ENCODE measurements at places on chromosomes 5 and 9.

- no peak for DNase-seq
Measured at GRCh38 chr9:2837915-2838314, 6.0 kb downstream of the PUM3 start.

DNA sequence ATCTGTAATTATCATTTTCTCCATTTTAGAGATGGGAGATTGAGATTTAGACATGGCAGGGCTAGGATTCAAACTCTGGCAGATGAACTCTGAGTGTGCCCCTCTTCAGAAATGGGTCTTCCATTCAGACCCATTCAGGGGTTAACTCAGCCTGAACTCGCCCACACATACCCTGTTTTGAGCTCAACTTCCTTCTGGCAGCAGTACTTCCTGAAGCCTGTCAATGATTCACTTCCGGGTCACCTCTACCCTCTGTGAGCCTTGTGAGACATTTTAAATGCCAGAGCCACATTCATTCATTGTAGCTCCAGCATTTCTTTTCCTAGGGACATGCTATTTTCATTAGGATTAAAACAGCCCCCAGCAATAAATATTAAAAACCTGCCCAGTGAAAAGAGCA is 209.3 kb upstream of the SLC24A2 start:
- DNase-seq = no peak

DNA sequence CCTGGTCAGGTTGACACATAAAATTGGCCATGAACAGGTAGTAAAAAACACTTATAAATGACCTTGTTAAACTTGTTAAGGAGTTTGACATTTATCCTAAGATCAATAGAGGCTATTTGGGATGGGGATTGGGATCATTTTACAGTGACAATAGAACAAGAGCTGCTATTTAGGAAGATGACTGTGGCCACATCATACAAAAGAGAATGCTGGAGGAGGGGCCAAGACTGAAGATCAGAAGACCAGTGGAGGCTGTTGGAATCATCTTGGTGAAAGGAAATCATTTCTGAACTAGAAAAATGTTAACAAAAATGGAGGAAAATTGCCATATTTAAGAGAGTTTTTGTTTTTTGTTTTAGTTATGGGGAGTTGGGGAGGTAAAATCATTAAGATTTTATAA is 304.8 kb upstream of the TLE4 start:
- no peak for DNase-seq

DNA sequence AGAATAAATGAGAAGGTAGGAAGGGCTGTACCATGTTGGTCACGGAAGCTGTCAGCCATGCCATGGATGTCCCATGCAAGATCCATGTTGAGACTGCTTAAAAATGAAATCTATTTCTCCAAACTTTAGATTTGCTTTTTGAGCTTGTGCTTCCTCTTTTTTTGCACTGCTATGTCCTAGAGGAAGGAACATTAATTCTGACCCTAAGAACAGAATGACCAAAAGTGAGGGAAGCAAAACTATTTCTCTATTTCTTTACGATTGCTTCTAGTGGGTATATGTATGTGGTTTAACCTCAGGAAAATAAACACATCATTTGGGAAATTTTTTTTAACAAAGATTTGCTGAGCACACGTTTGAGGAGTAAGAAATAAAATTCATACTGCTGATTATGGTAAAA is 84.6 kb downstream of the USP20 start:
- DNase-seq = no peak

DNA sequence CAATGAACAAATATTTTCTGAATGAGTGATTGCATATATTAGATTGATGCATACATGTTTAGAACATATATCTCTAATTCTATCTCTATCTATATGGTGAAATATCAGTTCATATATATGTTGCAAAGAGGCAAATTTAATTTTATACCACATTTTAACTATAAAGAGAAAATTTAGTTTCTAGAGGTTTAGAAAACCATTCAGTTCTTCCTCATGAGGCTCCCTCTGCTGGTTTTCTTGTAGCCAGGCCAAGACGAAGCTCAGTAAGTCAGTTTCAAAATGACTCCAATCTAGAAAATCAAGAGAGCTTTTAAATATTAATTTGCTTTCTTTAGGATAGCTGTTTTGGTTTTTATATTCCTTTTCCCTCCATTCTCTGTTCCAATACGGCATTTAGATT is 312.1 kb downstream of the TMEM232 start:
- no peak for DNase-seq

- no peak for DNase-seq
Measured at GRCh38 chr5:60903356-60903755, 41.5 kb downstream of the ERCC8 start.

DNA sequence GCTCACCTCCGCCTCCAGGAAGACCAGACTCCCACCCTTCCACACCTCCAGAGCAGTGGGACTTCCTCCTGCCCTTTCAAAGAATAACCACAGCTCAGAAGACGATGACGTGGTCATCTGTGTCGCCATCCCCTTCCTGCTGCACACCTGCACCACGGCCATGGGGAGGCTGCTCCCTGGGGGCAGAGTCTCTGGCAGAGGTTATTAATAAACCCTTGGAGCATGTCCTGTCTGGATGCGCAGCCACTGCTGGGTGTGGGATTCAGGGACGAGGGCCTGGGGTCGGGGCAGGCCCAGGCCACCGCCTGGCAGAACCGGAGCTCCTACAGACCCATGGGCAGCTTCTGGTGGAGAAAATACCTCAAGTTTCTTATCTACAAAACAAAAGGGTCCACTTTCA is 5.0 kb downstream of the PAEP start:
- DNase-seq = no peak

- no peak for DNase-seq
Measured at GRCh38 chr5:155264809-155265208, 251.3 kb downstream of the KIF4B start.

- no peak for DNase-seq
Measured at GRCh38 chr9:125908136-125908535, 161.0 kb downstream of the PBX3 start.

DNA sequence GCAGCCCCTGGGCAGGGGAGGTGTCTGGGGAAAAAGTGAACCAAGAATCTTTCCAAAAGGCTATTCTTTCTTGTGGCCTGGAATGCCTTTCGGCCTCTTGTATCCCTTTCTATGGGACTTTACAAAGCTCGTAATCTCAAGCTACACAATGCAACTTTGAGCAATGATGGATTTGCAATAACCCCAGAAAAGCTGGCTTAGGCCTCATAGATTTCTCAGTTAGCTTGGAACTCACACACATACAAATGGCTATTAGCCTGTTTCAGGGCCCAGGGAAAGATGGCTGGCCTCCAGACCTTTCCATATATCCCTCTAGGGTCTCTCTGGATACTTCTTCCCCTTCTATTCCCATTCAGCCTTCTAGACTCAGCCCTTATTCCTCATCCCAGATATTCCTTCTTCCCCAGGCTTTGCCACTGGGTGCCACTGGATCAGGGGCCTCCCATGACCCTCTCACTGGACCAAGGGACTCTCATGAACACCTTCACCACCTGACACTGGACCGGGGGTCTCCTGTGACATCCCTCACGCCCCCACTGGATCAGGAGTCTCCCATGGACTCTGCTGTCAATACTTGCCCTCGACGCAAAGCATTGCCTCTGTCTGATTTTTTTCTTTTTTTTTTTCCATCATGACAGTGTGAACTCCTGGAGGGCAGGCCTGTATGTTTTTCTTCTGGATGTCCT is 59.5 kb downstream of the RAD23B start:
- DNase-seq = no peak

DNA sequence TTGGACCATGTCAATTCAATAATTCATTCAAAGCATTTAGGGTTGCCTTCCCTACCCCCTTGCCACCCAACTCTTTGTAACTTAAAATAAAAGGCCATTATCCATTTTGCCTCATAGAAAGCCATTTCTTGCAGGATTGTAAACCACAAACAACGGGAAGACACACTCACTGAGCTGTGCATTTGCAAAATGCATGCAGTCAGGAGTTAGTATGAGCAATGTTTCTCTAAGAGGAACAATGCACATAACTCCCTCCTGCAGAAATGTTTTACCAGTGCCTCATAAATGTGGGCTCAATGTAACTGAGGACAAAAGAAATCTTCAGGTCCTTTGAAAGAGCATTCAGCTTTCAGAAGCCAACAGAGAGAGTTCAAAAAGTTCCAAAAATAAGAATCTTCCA is 98.5 kb upstream of the ABCA1 start:
- no peak for DNase-seq

GRCh38 chr9:3517377-3518048 is 8.3 kb downstream of the RFX3 start:
- no peak for DNase-seq

DNA sequence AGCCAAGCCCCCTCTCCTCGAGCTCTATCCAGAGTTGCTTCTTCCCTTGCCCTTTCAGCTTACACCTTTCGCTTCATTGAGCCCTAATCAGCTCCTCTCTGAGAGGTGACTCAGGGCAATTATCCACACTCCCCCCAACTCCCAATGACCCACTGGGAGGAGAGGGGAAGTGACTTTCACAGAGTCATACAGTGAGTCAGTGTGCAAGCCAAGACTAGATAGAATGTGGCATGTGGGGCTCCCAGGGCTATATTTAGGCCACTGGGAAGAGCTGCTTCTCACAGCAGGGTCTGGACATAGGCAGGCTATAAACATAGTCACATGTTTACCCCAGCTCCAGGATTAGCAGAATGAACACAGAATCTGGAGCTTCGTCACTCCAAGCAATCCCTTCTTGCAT is 57.4 kb downstream of the NRG2 start:
- no peak for DNase-seq

DNA sequence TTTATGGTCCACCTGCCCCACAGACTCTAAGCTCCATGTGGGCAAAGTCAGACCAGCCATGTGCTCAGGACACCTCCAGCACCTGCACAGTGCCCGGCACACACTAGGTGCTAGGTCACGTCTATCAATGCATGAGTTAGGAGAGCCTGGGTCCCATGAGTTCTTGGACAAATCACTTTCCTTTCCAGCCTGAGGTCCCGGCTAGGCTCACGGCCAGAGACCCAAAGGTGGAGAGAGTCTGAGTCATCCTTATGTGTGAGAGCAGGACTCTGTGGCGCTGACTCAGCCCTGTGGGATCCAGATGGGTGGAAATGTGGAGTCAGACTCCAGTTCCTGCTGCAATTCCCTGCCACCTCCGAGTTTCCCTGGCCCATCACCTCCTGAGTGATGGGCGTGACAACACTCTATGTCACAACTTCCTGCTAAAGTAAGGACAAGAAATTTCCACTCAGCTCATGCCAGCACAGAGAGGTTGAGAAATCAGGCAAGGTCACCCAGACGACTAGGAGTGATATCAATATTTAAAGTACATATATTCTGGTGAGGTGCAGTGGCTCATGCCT is 2.5 kb upstream of the ST6GALNAC4 start:
- DNase-seq = no peak

DNA sequence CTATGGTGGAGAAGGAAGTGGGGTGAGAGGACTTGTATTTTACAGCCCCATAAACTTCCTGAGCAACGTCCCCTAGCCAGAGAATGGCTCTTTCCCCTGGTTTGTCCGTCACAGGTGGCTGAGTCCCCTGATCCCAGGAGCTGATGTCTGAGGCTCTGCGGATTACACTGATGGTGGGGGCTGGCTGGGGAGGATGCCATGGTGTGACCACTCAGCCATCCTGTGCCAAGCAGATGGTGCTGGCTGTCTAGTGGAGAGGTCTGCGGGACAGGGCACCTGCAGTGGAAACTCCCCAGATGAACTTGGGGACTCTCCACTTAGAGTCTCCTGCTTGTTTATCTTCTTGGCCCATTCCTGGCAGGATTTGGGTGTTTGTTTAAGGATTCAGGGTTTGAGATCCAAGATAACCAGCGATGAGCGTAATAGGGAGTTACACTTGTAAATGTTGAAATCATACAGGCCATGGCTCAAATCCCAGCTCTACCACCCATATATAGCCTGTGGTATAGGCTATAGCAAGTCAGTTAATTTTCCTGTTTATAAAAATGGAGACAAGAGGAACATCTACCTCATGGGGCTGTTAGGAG is 4.7 kb upstream of the PTGS1 start:
- no peak for DNase-seq
